ENCODE measurements at places on chromosomes 1 and 21. TPM values are rescaled to one million over a fixed set of nuclear protein-coding genes. Genes with fewer than 3 reads are reported as not detected.

DNA sequence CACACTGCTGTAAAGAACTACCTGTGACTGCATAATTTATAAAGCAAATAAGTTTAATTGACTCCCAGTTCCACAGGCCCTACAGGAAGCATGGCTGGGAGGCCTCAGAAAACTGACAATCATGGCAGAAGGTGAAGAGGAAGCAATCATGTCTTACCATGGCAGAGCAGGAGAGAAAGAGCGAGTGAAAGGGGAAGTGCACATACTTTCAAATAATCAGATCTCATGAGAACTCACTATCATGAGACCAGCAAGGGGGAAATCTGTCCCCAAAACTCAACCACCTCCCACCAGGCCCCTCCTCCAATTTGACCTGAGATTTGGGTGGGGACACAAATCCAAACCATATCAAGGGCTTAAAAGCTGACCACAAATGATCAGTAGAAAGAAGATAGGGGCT, 493.2 kb downstream of the PTPRC start:
- H3K36me3 ChIP-seq = no peaks in the 10 kb centered on the region
- H3K4me1 ChIP-seq = no peaks in the 10 kb centered on the region
- H3K4me3 ChIP-seq = no peak overlapping the region
- DNase-seq = no peak

DNA sequence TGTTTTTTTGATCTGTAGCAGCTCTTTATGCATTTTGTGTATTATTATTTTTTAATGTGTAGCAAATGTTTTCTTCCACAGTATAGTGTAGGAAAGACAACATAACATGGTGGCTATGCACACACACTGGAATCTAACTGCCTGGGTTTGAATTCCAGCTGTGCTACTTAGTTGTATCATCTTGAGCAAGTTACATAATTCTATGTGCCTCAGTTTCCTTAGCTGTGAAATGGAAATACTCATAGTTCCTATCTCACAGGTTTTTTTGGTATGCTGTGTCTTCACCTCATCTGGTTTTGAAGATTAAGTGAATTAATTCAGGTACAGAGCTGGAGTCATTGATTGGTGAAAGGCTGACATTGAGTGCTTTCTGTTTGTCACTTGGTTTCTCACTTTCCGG, 1.2 kb upstream of the IARS2 start:
- H3K4me3 ChIP-seq = no peak overlapping the region
- DNase-seq = no peak
- H3K27ac ChIP-seq = no peak overlapping the region
- peaks cover 32% of the 10 kb centered on the region for H3K4me1 ChIP-seq
- no peaks in the 10 kb centered on the region for H3K36me3 ChIP-seq

GRCh38 chr1:966135-966703, at the start of gene PLEKHN1:
Gene PLEKHN1, plus strand, starts transcription at chr1:966482. Its CDS starts 50 bp downstream, at chr1:966532.
- H3K4me3 ChIP-seq = peak within 1 kb of the TSS; percentile 92
- H3K36me3 ChIP-seq = no peaks in the 10 kb centered on the region
- no peaks in the 10 kb centered on the region for H3K27me3 ChIP-seq
- DNase-seq = no peak
- H3K4me1 ChIP-seq = peaks cover 14% of the 10 kb centered on the region
- peak within 1 kb of the TSS; percentile 48 for H3K27ac ChIP-seq

Gene ZNF684
- 12.3 TPM for total RNA-seq

Measured in thoracic aorta (tissue), 2 donors.